ENCODE measurements at places on chromosomes 7 and 10.
A peak's percentile ranks its signal among the peaks of the same experiment; 100 is the strongest.

GRCh38 chr7:50614721-50615518, 49.7 kb upstream of the DDC start:
- DNase-seq: no peak

DNA sequence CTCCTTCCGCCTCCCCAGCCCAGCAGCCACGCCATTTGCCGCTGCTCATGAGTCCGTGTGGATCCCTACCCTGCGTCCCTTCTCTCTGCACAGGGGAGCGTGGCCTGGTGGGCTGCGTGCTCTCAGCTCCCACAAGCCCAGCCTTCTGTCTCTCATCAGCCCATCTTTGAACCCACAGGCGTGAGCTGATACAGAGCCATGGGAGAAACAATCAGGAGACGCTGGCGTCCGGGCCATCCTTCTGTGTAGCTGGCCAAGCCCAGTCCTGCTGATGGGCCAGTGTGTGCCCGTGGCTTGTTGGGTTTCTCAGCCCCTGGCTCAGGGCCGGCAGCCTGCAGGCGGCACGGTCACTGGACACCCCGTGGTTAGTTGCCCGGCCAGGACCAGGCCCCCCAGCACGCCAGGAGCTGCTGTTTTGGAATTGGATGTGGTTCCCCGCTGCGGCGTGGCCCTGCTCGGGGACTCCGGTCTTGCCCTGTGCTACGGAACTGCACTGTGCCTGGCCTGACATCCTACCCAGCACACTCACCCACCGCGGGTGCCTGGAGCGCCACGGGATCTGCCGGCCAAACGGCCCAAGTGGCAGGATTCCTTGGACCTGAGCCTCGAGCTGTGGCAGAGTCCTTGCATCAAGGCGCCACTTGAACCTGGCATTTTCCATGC, 88.9 kb downstream of the ELFN1 start:
- DNase-seq: peak; percentile 57

DNA sequence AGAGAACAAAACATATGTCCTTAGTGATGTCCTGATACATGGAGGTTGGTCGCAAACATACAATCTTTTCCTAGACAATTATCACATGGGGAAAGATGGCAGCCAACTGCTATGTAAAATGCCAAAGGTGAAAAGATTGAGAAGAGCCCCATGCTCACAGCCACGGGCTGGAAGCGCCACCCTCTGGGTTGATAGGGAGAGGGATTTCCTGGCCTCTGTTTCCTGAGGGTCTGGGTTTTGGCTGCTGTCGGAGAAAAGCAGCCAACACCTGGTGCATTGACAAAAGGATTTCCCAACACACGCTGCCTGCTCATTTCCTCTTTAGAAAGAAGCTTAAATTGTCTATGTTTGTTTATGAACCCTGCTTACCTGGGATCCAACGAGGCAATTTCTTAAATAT, 43.8 kb downstream of the ITIH5 start:
- no peak for DNase-seq

- DNase-seq: no peak
Observed at GRCh38 chr10:58293989-58294388, 25.0 kb downstream of the CISD1 start.

GRCh38 chr10:89373916-89374711, 3.7 kb upstream of the IFIT1B start:
- no peak for DNase-seq

DNA sequence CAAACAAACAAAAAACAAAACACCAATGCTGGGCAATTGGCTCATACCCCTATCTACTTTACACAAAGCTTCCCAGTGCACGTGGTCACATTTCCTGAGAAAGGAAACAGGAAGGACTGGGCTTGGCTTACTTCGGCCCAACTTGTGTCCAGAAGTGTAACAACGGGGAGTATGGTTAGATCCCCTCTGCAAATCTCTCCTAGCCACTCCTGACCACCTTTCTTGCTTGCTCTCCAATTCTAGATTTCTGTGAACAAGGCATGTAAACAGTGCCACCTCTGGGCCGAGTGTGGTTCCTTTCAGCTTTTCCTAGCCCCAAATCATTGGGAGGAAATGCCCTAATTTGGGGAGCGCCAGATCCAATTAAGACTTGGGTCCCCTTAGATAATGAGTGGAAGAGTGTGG, 21.0 kb upstream of the FRAT2 start:
- DNase-seq: no peak

- DNase-seq: no peak
Observed at GRCh38 chr10:127569210-127569609, 20.1 kb downstream of the NPS start.

DNA sequence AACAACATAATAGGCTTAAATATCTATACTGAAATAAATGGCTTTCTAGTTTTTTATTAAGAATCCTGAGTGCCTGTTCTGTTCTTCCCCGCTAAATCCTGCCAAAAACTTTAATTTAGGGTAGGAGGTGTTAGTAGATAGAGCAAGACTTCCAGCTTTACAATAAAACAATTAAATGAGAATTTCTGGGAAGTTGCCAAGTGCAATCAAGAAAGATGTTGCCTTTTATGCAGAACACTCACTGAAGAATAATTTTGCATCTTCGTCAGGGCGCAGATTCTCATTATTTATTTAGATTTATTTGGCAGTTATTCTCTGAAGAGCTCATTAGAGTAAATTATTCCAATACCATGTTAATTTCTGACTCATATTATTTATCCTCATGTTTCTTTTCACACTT, 103.2 kb upstream of the GPR141 start:
- DNase-seq: no peak

All from left forelimb (tissue), 1 donor.